ENCODE measurements at places on chromosomes 5 and 9. TPM values are rescaled to one million over a fixed set of nuclear protein-coding genes. Genes with fewer than 3 reads are reported as not detected.

IL5 gene
- total RNA-seq, result not detected

PLEKHG4B gene
- not detected for total RNA-seq

AFAP1L1 gene
- 14.9 TPM for total RNA-seq

CARTPT gene
- not detected for total RNA-seq

CD14 gene
- 4.8 TPM for total RNA-seq

GFI1B gene
- total RNA-seq, result not detected

PTGER4 gene
- 25.0 TPM for total RNA-seq

UBQLN1 gene
- 162 TPM for total RNA-seq

ESM1 gene
- total RNA-seq, result 54.3 TPM

PHF24 gene
- 0.10 TPM for total RNA-seq

IFNA13 gene
- not detected for total RNA-seq

PPIC gene
- total RNA-seq, result 77.2 TPM

PRRT1B gene
- not detected for total RNA-seq

EQTN gene
- total RNA-seq, result not detected

PLPP7 gene
- total RNA-seq, result 18.9 TPM

CCDC180 gene
- total RNA-seq, result 0.76 TPM

CCDC183 gene
- total RNA-seq, result 0.52 TPM

FGFR4 gene
- total RNA-seq, result 0.65 TPM

PCDHAC1 gene
- total RNA-seq, result 0.07 TPM

SLC35D2 gene
- total RNA-seq, result 13.3 TPM

CCL27 gene
- 0.17 TPM for total RNA-seq

ITGA2 gene
- 167 TPM for total RNA-seq

ZDHHC11B gene
- total RNA-seq, result not detected

PTGES2 gene
- total RNA-seq, result 75.7 TPM

PTGS1 gene
- 257 TPM for total RNA-seq

C9 gene
- not detected for total RNA-seq

STKLD1 gene
- total RNA-seq, result 0.33 TPM

SPATA31D3 gene
- total RNA-seq, result not detected

DDX4 gene
- total RNA-seq, result not detected

NTRK2 gene
- total RNA-seq, result 1.0 TPM

AK1 gene
- 54.9 TPM for total RNA-seq

PAX5 gene
- total RNA-seq, result not detected

SEMA6A gene
- 0.23 TPM for total RNA-seq

TMEM252 gene
- not detected for total RNA-seq

ANKRD20A1 gene
- not detected for total RNA-seq

DMRTA1 gene
- total RNA-seq, result 0.66 TPM

IL31RA gene
- total RNA-seq, result 0.76 TPM

GNA14 gene
- 6.3 TPM for total RNA-seq

CMYA5 gene
- 0.52 TPM for total RNA-seq

TTLL11 gene
- 4.6 TPM for total RNA-seq

ITK gene
- not detected for total RNA-seq

AK8 gene
- total RNA-seq, result 0.53 TPM

SUSD3 gene
- total RNA-seq, result not detected

DMRT3 gene
- not detected for total RNA-seq

ARHGEF37 gene
- 7.1 TPM for total RNA-seq

IFNK gene
- not detected for total RNA-seq

PCA3 gene
- total RNA-seq, result 0.07 TPM

SCGB3A2 gene
- total RNA-seq, result not detected

RANBP3L gene
- 0.07 TPM for total RNA-seq

SLIT3 gene
- 69.2 TPM for total RNA-seq

FOXD4L3 gene
- 0.10 TPM for total RNA-seq

Measured in smooth muscle cell of the pulmonary artery (primary cell).